ENCODE measurements at places on chromosomes 1 and 21. TPM values are rescaled to one million over a fixed set of nuclear protein-coding genes. Genes with fewer than 3 reads are reported as not detected.

Gene NTMT2
- total RNA-seq = not detected

Gene MEGF6
- 8.2 TPM for total RNA-seq

GRCh38 chr1:195773931-195774330 is 834.3 kb downstream of the KCNT2 start:
- DNase-seq = no peak

DNA sequence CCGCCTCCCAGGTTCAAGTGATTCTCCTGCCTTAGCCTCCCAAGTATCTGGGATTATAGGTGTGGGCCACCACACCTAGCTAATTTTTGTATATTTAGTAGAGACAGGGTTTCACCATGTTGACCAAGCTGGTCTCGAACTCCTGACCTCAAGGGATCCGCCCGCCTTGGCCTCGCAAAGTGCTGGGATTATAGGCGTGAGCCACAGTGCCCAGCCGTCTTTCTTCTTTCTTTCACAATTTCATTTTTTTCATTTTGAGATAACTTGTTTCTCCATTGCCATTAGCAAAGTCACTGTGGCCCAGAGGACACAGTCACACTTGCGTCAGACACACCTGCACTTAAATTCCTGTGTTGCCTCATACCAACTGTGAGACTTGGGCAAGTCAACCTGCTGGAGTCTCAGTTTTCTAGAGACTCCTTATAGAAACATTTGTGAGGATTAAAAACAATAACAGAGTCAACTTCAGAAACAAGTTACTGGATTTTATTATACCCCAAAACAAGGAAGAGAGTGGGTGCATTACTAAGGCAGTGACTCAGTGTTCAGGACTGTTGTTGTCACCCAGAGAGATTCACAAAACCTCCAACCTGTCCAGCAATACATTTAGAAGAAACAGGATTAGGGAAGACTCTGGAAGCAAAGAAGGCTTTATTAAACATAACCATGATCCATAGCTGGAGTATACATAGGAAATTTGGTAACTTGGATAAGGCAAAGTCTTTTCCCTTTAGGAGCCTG is 2.6 kb downstream of the TEDDM1 start:
- DNase-seq = no peak

- DNase-seq = no peak
Measured at GRCh38 chr1:185526344-185527307, 207.6 kb upstream of the HMCN1 start.

- DNase-seq = no peak
Measured at GRCh38 chr1:226131639-226132038, 54.9 kb downstream of the ACBD3 start.

GRCh38 chr1:180456191-180456590 is 46.2 kb downstream of the ACBD6 start:
- no peak for DNase-seq

GRCh38 chr1:154955039-154955717 is 721 bp downstream of the PBXIP1 start:
- no peak for DNase-seq

- DNase-seq = no peak
Measured at GRCh38 chr1:163104385-163105099, 35.4 kb downstream of the RGS4 start.

DNA sequence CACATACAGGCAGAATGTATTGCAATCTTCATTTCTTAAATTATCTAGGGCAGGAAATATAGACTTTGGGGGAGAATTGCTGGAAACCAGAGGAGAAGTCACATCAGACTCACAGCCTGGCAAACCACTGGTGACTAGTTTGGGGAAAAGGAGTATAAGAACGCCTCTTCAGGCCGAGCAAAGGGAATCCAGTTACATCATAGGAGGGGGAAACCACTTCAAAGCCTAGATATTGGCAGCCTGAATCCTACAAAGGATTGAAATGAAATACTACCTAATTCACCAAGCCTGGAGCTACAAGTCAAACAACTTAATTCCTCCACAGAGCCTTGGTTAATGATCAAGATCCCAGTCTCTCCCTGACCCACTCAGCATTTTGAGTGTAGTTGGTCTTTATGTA is 121.7 kb downstream of the SLC30A10 start:
- DNase-seq = no peak

DNA sequence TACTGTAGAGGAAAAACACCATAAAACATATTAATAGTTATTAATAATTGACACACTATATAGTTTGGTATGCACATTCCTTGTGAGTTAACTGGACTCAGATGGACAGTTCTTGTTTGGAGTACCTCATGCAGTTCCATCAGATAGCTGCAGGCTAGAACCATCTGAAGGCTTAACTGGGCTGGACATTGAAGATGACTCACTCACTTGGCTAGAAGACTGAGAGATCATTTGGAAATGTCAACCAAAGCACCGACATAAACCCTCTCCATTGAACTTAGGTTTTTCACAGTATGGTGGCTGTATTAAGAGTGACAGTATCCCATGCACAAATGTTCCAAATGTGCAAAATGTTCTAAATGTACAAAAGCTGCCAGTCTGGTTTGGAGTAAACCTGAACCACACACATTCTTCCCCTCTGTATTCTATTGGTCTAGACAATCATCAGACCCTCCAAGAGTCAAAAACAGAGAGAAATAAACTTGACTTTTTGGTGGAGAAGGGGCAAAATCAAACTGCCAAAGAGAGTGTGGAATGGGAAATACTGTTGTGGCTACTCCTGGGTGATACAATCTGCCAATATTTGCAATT is 708.4 kb downstream of the KCNT2 start:
- DNase-seq = no peak

DNA sequence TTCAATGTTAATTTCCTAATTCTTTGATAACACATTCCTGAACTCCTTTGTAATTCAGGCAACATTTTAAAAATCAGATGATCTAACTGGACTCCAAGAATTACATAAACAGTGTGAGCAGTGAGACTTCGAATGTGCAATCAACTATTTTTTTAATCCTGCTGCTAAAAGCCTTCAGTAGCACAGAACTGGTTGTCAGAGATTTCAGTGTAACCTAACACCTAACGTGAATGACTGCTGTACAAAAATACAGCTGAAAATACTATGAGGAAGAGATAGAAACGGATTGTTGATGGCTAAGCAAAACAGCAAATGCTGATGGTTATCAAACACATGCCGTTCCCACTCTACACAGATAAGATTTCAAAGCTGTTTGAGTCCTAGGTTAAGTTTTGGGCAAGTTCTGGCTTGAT is 46.1 kb downstream of the APP start:
- no peak for DNase-seq

DNA sequence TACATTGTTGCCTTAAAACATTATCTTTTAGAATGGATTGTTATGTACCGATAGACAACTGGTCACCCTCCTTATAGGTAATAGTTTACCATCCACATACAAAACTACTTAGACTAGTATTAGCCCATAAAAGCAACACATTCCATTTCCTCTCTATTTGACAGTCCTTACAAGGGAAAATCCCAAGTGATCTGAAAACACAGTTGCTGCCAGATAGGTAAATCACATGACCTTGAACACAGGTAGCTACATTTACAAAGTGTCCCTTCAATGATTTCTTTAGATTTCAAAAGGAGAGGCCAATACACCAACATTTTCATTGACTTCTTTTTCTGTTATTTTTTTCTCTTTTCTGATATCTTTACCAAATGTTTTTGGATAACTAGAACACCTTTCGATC is 102.9 kb upstream of the SMYD2 start:
- DNase-seq = no peak

GRCh38 chr1:11862890-11863289 is 4.1 kb upstream of the NPPB start:
- no peak for DNase-seq

All from pancreas (tissue), 10 donors.